ENCODE measurements at places on chromosomes 11 and 22.

DNA sequence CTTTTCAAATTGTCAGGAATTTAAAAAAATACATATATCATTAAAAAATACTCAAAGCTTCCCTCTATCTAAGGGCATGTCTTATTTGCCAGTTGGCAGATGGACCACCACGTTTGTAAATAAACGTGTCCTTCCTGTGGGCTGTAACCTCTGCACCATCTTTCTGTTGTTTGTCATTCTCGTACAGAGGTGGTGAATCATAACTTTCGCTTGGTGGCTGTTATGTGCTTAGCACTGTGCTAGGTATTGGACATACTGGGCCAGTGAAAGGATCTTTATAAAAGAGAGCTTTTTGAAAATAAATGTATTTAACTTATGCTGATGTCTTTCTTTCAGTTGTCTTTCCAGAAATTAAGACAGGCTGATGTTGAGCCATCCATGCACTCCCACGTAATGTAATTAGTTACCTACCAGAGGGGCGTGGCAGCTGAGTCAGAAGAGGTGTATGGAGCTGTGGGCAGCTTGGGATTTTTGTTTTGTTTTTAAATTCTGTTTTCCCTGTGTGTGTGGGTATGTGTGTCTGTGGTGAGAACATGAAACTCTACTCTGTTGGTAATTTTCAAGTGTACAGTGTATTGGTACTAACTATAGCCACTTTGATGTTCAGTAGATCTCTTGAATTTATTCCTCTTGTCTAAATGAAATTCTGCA is 62.7 kb downstream of the TECTA start:
- DNase-seq = no peak

GRCh38 chr11:118084247-118084646 is 2.5 kb downstream of the SMIM35 start:
- no peak for DNase-seq

DNA sequence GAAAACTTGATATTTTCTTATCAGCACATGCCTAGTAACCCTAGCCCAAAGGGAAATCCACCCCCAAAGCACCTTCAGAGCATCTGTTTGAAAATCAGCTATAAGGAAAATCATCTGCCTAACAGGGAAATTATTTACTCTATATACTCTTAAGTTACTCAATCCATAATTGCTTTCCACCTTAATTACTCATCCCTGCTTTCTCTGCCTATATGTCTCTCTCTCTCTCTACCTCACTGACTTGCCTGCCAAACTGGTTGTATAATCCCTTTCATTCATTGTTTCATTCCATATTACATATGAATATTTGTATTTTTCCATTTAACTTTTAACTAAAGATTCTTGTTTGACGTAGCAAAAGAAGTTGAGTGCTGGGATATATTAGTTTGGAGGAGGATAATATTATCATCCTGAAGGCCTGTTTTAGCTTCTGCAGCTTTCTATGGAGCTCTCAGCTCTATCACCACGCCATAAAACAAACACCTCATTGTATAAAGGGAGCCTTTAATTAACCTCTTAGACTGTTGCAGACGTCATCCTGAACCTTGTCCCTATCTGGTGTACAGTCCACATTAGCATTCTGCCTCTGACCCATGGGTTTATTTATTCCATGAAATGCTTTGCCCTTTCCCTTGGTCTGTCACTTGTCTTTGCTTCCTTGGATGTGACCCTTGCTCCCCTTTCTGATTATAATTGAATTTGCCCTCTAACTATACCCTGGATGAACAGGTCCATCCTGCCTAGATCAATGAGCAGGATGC is 98.9 kb downstream of the INSC start:
- DNase-seq = no peak

- DNase-seq = no peak
Measured at GRCh38 chr11:117690484-117691217, 106.4 kb downstream of the DSCAML1 start.

DNA sequence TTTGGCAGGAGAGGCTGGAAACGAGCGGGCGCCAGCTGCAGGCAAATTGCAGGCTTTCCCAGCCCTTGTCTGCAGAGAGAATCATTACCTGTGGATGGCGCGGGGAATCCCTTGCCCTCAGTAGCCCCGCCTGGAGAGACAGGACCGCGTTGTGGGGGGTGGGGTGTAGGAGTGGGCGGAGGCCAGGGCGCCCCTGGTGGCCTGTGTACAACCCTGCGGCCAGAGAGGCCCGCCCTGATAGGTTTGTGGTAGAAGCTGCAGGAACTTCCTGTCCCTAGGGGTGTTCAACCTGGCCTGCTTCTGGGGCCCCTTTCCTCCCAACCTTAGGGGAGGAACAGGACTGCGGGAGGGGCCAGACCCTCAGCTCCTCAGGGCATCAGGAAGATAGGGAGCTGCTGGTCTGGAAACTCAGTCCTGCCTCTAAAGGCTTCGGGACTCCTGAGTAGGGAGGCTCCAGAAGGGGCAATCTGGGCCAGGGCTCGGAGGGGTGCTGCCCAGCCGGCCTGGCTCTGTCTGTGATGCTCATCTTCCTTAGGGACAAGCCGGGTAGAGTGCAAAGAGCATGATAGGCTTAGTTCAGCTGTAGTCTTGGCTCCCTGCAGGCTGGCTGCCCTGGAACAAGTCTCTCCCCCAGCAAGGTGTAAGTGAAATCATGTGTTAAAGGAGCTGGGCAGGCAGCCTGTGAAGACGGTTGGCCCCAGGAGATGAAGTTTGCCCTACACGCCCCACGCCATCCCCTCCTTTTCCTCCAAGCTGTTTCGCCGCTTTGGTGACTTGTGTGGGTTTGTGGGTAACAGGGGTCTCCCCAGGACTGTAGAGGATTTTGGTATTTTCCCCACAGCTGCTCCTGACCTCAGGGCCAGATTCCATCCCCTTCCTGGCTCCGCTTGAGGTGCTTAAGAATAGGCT is 24.1 kb upstream of the SUSD2 start:
- DNase-seq = no peak
